SJSA1 (cell line): ENCODE measurements at places on chromosomes 2 and 18.

DNA sequence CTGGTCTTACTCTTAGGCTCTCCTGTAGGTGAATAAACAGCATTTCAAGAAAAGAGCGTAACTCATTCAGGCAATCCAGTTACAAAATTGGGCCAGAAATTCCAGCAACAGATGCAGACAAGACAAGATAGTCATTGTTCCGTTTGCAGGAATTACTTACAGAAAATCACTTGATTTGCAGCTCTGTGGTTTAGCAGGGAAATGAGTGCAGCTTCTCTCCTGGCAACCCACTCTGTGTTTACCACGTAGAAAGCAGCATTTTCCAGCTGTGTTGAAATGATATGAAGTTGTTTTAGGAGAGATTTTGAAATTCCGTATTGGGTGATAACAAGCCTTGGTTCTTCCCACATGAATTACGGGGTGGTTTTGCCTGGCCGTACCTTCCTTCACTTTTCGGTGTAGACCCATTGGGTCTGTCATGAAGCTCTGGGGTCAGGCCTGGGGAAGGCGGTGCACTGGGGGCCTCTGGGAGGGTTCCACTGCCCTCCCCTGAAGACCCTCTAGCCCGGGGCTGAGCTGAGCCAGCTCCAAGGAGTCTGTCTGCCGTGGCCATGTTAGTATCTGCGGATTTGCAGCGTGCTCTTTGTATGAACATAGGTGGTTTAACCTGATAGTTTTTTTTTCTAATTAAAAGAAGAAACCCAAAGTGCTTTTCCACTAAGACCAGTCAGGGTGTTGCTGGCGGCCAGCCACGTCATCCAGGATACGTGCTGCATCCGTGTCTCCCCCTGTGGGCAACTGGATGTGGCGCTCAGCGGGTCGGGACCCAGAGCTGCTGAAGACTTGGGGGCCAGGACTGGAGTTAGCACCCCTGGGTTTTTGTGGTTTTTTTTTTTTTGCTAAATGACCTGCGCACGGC is 58.9 kb upstream of the KCNG2 start:
- no peak for DNase-seq

DNA sequence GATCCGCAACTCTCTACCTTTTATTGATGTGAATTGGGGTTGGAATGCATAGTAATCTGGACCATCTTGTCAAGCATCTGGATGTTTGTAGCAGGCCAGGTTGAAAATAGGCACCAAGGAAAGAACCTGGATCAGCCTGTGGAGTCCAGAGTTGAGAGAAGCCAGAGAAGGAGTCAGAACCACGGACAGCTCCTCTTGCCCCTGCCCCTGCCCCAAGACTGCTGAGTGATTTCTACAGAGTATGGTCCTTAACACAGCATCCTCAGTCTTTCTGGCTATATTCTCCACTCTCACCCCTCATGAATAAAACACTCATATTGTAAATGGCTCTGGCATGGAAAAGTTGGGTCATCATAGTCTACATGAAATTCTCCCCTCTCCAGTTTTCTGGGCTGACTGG is 154.6 kb downstream of the LOXHD1 start:
- no peak for DNase-seq

DNA sequence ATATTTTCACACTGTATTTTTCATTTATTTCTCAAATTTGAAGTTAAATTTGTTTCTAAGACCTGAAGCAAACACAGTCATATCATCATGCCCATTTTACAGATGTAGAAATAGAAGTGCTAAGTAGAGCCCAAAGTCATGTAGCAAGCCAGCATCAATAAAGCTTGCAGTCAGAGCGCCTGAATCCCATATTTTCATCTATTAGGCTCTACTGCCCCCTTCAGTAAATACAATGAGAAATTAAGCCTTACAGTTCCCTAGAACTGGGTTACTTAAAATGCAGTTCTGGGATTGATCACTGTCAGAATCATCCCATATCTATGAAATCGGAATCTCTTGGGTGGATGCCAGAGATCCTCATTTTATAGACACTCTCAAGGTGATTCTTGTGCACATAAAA is 419.9 kb downstream of the TGIF1 start:
- no peak for DNase-seq

GRCh38 chr2:187446711-187447110 is 1.3 kb downstream of the CALCRL start:
- DNase-seq = no peak
